ENCODE measurements at places on chromosomes 1 and 21.

- no peak for DNase-seq
Measured at GRCh38 chr1:21323091-21323490, 32.8 kb upstream of the ECE1 start.

- no peak for DNase-seq
Measured at GRCh38 chr1:238233966-238234365, 343.2 kb upstream of the ZP4 start.

DNA sequence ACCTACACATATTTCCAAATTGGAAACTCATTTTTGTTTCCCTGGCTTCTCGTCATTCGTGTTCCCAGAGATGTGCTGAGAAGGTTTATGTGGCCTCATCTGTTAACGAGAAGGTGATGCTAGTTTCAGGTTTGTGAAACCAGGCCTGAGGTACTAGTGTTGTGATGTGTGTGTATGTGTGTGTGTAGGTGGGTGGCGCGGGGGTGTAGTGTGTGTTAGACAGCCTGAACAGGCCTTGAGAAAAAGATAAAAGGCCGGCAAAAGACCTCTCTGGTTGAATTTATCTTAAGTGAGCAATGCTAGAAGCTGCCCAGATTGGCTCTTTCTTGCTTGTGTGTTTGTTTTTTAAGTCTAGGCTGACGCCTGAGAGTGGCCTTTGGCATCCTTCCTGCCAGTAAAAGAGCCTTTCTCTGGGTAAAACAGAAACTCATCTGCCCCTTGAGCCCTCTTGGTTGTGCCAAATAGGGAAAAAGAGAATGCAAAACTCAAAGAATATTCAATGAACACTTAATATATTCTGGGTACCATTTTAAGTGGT lies 65.8 kb upstream of the HSD17B7 start:
- no peak for DNase-seq

DNA sequence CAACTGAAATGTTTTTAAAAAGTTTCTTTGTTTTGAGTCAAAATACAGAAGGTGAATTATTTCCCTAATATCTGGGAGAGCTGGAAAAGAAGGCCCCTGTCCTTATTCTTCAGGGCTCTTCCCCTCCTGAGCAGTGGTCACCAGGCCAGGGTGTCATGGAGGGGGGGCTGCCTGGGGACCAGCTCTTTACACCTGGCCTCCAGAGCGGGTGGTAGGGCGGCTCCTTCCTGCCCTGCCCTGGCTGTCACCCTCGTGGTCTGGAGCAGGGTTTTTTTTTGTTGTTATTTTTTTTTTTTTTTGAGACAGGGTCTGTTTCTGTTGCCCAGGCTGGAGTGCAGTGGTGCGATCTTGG lies 6.6 kb downstream of the SKI start:
- no peak for DNase-seq

DNA sequence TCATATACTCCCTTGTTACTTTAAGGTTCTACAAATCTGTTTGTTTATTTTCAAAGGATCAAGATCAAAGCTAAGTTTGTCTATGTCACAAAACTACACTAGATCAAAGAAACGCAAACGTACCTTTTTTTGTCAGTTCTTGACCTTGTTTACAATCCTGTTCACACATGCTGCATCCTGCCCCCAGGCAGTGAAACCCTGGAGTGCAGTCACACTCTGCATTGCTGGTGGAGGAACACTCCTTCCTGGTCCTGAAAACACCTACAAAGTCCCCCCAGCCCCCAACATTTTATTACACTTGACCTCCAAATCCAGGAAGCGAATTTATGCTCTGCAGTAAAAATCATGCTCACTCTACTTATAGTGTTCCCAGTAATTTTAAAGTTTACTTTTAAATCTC lies 2.6 kb downstream of the TNFRSF9 start:
- peak; percentile 9 for DNase-seq

DNA sequence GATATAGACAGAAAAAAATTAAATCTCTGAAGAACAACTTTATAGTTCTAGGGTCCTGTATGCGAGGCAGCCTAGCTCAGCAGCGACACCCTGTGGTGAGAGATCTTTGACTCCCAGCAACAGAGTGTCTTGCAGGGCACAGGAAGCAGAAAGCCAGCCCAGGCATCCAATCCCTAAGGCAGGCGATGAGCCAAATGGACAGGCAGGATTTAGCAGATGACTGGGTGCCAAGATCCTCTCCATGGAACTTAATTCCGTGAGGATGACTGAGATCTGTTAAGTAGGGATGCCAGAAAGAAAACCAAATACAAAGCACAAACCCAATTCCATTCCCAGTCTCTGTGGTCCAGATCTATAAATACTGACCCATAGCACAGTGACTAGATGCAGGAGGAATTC lies 38.8 kb downstream of the HLCS start:
- peak; percentile 56 for DNase-seq
